ENCODE measurements at places on chromosomes 11 and 22. TPM values are rescaled to one million over a fixed set of nuclear protein-coding genes. Genes with fewer than 3 reads are reported as not detected.

The C22orf42 gene
- total RNA-seq = not detected

The KLHL35 gene
- 1.3 TPM for total RNA-seq

The TMEM191B gene
- total RNA-seq = 3.5 TPM

The TRIM49C gene
- total RNA-seq = not detected

The MMP7 gene
- total RNA-seq = not detected

- DNase-seq = no peak
These were observed 72.9 kb downstream of the TIMP3 start for GRCh38 chr22:32874385-32874784.

- no peak for DNase-seq
These were observed 1151.7 kb upstream of the TENM4 start for GRCh38 chr11:80592546-80592945.

- no peak for DNase-seq
These were observed 37.0 kb downstream of the SFI1 start for GRCh38 chr22:31533374-31533773.

- DNase-seq = no peak
These were observed 8.1 kb upstream of the MOB2 start for GRCh38 chr11:1494650-1495049.

GRCh38 chr11:77636731-77637344, 756 bp downstream of the CLNS1A start:
- DNase-seq = no peak

GRCh38 chr11:22674470-22675439, 8.3 kb downstream of the GAS2 start:
- DNase-seq = no peak

GRCh38 chr11:79427611-79428327, 13.1 kb downstream of the TENM4 start:
- DNase-seq = no peak

DNA sequence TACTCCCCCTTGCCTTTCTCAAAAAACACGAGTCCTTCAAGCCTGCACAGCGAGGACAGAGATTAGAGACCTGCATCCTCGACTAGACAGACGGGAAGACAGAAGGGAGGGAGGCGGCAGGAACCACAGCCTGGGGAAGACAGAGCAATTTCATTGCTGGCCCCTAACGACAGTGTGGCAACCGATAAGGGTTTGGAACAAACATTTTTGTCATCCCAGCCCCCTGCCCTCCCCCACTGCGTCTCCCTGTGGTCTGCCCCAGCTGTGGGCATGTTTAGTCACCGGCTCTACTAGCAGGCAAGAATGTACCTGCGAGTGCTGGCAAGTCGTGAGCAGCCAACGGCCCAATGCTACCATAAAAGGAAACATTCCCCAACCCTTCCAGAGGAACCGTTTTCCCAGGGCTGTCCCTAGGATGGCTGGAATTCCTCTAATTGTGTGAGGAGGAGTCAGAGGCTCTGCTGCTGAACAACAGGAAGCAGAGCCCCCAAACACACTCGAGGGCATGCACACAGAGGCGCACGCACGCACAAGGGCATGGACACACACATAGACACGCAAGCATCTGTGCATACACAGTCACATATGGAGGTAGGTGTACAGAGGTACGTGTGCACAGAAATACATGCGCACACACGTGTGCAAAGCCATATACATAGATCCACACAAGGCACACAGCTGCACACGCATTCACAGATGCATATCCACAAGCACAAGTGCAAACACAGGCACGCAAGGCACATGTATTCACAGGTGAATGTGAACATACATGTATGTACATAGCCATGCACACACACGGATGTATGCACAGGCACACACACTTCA, 58.3 kb downstream of the MYH9 start:
- peak; percentile 77 for DNase-seq

GRCh38 chr11:32050264-32050663, 40.6 kb upstream of the RCN1 start:
- DNase-seq = no peak

Measured in activated CD4-positive, alpha-beta T cell treated with anti-CD3 and anti-CD28 coated beads, Interleukin-2, amount 10 ng/mL, durations not matched to agents 7 days and 5 days (primary cell).